ENCODE measurements at places on chromosomes 5 and 9. TPM values are rescaled to one million over a fixed set of nuclear protein-coding genes. Genes with fewer than 3 reads are reported as not detected.

The TPPP gene
- 0.19 TPM for total RNA-seq

The CKMT2 gene
- total RNA-seq: not detected

The PCA3 gene
- total RNA-seq: not detected

The SLC27A6 gene
- not detected for total RNA-seq

The PDGFRB gene
- total RNA-seq: 0.76 TPM

The SHC3 gene
- total RNA-seq: not detected

The ROPN1L gene
- 1.0 TPM for total RNA-seq

The HRCT1 gene
- not detected for total RNA-seq

The MAMDC2 gene
- total RNA-seq: not detected

The SLC34A3 gene
- not detected for total RNA-seq

The LRSAM1 gene
- total RNA-seq: 22.0 TPM

The SCGB3A2 gene
- total RNA-seq: not detected

The DDX46 gene
- total RNA-seq: 55.2 TPM

The PCDHB13 gene
- total RNA-seq: not detected

The IFNA1 gene
- not detected for total RNA-seq

The PDE8B gene
- not detected for total RNA-seq

The JAKMIP2 gene
- total RNA-seq: 4.3 TPM

The LNPEP gene
- 45.0 TPM for total RNA-seq

The GHR gene
- not detected for total RNA-seq

The PGM5 gene
- not detected for total RNA-seq

The RPP25L gene
- 25.8 TPM for total RNA-seq

The PROB1 gene
- total RNA-seq: 6.4 TPM

The ABLIM3 gene
- total RNA-seq: 0.61 TPM

The PHF24 gene
- not detected for total RNA-seq

The SPINK7 gene
- not detected for total RNA-seq

The IL5 gene
- total RNA-seq: not detected

The TCERG1 gene
- total RNA-seq: 84.1 TPM

The CDH10 gene
- total RNA-seq: not detected

The KCTD16 gene
- 0.11 TPM for total RNA-seq

The PCDHA12 gene
- not detected for total RNA-seq

The SLC1A1 gene
- total RNA-seq: 0.45 TPM

The TAF11L5 gene
- total RNA-seq: not detected

The ANGPTL2 gene
- not detected for total RNA-seq

The ISL1 gene
- total RNA-seq: not detected

The PSD2 gene
- total RNA-seq: not detected

The SPINK6 gene
- not detected for total RNA-seq

The CCNH gene
- 59.0 TPM for total RNA-seq

The DNM1 gene
- 0.84 TPM for total RNA-seq

The RALGPS1 gene
- 3.4 TPM for total RNA-seq

The TAS2R1 gene
- not detected for total RNA-seq

The FIBCD1 gene
- total RNA-seq: not detected

The HACD4 gene
- total RNA-seq: 4.1 TPM

The TYRP1 gene
- total RNA-seq: not detected

The RIGI gene
- 6.8 TPM for total RNA-seq

Measured in activated T-helper 17 cell treated with anti-CD3 and anti-CD28 coated beads, Interleukin-2, amount 50 U/mL, for 72 hours (primary cell).